ENCODE measurements at places on chromosomes 12 and 14.

GRCh38 chr14:56731187-56731586 lies 79.1 kb downstream of the OTX2 start:
- no peak for DNase-seq

- DNase-seq = no peak
Measured at GRCh38 chr12:81572411-81572810, 186.7 kb downstream of the PPFIA2 start.

GRCh38 chr12:25734529-25735180 lies 181.6 kb upstream of the LMNTD1 start:
- DNase-seq = no peak

DNA sequence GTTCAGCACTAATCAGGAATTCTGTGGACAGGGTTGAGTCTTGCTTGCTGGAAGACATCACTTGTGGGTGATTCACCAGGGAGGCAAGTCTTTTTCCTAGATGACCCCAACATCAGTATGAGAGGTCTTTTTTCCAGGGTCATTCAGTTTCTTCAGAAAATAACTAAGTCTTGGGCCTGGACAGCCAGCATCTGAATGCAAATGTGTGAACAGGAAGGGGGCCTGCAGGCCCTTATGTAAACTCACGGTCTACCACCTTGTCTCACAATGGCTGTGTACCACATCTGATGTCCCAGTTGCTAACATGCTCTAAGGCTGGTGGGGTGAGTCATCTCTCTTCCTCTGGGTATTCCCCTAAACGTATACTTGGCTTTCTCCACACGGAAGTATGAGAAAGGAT lies 79.2 kb downstream of the HECTD4 start:
- no peak for DNase-seq

DNA sequence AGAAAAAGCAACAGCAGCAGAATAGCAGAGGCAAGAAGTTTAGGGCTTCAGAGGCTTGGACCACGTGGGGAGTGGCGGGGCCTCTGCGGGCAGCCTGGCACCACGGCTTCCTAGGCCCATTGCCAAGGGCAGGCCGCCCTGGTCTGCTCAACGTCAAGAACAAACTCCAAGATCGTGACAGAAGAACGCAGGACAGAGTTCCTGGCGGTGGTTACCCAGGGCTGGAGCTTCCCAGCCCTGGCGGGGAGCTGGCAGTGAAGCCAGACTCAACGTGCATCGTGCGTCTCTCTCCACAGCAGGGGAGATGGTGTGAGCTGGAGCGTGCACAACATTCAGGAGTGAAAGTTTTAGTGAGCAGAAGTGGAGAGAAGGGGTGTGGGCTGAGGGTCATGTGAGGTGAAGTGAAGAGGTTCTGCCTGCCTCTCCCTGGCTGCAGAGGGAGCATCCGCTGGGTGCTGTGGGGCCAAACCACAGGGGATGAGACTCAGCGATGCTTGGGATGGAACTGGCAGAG lies 13.9 kb upstream of the CACNA2D4 start:
- no peak for DNase-seq

- DNase-seq = no peak
Measured at GRCh38 chr12:9869307-9870161, at the start of gene CLEC2B. Gene CLEC2B, minus strand, starts transcription at chr12:9869354.

DNA sequence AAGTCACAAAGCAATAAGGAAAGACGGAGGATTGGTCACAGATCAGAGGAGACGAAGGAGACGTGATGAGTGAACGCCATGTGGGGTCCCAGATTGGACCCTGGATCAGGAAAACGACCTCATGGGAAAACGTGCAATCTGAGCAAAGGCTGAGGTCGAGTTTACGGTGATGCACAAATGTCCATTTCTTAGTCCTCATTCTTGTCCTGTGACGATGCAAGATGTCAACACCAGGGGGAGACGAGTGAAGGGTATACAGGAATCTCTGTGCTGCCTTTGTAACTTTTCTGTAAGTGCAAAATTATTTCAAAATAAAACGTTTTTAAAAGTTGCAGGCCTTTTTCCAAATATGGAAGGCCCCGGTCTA lies 329.8 kb downstream of the MED13L start:
- DNase-seq = no peak

DNA sequence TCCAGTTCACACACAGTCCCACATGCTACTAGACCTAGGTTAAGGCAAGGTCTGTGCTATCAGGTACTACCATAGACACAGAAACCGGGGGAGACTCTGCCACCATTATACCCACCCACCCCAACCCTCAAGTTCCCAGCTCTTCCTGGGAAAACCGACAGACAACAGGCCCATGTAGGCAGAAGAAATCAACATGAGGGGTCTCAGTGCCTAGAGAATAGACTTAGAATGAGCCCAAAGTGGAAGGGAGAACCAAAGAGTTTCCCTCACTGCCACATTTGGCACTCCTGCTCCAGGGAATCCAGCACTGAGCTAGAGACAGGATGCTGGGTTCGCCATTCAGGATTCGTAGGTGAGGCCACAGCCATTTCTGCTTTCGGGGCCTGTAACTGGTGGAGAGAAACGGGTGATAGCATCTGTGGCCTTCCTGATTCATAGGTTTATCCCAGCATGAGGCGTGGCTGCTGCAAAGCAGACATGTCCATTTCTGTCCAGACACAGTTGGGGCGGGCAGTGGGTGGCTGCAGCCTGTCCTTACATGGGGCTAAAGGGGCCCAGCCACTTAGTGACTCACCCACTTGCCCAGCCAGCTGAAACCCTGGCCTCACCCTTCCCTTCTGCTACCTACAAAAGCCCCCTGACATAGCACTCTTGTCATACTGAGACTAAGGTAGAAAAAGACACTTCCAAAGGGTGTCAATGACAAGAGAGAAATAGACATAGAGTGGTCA lies 69.4 kb downstream of the IRF2BPL start:
- DNase-seq = no peak

GRCh38 chr12:22287101-22287500 lies 47.4 kb downstream of the ST8SIA1 start:
- DNase-seq = no peak

GRCh38 chr12:66744956-66745383 lies 66.1 kb upstream of the GRIP1 start:
- DNase-seq = no peak

- DNase-seq = no peak
Measured at GRCh38 chr14:65062096-65063075, 39.9 kb downstream of the MAX start.

GRCh38 chr12:99985631-99986030 lies 895 bp upstream of the ANKS1B start:
- no peak for DNase-seq

- DNase-seq = no peak
Measured at GRCh38 chr12:63151623-63152320, 771 bp upstream of the AVPR1A start.

DNA sequence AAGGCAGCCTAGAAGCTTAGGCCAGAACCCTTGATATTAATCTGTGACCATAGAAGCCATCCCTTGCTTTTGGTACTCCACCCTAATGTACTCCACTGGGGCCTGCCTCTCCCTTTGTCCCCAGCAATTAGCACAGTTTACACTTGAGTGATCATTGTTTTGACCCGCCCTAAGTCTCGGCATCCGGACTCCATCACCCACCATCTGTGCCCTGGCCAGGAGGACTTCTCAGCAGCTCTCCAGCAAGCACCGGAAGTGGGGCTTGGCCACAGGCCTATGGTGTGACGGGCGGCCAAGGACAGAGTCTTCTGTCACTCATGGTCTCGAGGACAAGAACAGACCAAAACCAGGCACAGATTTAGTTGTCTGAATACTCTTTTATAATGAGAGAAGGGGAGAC lies 126.5 kb upstream of the NTF3 start:
- DNase-seq = no peak

GRCh38 chr12:29053567-29053966 lies 95.5 kb upstream of the FAR2 start:
- no peak for DNase-seq

DNA sequence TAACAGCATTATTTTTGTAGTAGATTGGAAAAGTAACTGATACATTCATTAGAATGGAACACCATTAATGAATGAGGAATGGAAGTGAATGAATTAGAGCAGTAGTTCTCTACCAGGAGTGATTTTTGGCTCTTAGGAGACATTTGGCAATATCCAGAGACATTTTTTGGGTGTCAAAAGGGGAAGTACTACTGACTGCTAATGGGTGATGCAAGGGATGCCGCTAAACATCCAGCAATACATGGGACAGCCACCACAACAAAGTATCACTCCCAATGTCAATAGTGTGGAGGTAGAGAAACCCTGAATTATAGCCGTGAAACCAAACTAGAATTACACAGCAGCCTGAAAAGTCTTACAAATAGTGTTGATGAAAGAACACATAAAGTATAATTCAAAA lies 1.5 kb downstream of the CHURC1 start:
- no peak for DNase-seq

- peak; percentile 45 for DNase-seq
Measured at GRCh38 chr14:103518422-103519042, 4.1 kb downstream of the CKB start.
